ENCODE measurements at places on chromosomes 5 and 9. TPM values are rescaled to one million over a fixed set of nuclear protein-coding genes. Genes with fewer than 3 reads are reported as not detected.

DNA sequence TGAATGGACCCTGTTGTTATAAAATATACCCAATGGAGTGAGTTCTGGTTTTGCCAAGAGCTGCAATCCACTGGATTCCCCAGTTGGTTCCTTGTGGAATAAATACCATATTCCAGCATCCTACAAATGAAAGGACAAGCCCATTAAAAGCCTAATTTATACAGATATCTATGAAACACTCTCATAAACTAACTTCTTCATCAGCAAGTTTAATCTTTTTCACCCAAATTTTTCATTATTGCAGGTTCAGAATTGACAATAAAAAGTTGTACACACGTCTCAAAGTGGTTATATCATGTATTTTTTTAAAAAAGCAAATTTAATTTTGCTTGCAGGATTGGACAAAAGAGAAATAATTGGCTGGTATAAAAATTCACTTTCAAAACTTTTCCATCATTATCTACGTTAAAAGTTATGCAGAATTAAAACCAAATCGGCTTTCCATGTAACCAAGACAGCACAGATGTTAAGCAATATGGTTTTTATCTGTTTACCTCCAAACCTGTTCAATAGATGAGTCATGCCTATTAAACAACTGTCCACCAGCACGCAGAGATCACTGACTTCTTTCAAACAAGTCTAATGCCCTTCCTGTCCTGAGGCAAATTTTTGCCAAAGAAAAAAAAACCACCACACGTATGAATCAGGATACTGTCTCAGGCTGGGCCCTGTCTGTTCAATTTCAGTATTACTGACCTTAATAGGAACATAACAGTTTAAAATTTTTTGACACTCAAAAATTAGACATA lies 42.5 kb downstream of the CEMIP2 start:
- DNase-seq, result peak; percentile 92

GRCh38 chr5:179410291-179411160 lies 65.3 kb upstream of the ADAMTS2 start:
- no peak for DNase-seq

DNA sequence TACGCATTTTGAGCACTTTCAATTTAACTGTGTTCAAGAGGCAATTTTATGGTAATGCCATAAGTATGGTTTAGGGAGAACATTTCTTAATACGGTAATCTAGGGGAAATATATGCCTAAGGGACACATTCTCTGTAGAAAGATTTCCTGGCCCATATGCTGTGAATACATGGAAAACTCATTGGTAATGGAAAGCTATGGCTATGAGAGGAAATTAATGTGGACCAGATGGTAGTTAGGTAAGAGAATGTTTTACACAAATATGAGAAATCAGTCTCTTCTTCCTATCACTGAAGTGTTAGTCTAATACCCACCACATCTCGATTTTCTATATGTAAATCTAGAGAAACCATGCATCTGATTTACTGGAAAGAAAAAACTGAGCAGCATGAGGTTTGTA lies 105.0 kb downstream of the SEMA6A start:
- DNase-seq, result no peak

Gene SHISAL2B
- not detected for total RNA-seq

DNA sequence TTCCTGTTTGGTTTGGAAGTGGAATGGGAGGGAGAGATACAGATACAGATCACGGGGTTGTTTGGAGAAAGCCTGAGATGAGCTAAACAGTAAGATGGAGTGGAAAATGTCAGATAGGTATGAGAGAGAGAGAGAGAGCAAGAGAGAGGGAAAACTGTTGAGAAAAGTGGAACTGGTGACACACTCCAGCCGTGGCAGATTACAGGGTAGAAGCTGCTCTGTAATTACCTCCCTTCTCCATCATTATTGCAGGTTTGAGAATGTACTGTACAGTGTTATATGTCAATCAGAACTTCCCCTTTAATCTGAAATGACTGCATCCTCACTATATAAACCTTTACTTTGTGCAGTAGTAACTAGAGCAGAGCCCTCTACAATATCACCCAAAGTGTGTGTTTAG lies 74.5 kb upstream of the WWC1 start:
- no peak for DNase-seq

DNA sequence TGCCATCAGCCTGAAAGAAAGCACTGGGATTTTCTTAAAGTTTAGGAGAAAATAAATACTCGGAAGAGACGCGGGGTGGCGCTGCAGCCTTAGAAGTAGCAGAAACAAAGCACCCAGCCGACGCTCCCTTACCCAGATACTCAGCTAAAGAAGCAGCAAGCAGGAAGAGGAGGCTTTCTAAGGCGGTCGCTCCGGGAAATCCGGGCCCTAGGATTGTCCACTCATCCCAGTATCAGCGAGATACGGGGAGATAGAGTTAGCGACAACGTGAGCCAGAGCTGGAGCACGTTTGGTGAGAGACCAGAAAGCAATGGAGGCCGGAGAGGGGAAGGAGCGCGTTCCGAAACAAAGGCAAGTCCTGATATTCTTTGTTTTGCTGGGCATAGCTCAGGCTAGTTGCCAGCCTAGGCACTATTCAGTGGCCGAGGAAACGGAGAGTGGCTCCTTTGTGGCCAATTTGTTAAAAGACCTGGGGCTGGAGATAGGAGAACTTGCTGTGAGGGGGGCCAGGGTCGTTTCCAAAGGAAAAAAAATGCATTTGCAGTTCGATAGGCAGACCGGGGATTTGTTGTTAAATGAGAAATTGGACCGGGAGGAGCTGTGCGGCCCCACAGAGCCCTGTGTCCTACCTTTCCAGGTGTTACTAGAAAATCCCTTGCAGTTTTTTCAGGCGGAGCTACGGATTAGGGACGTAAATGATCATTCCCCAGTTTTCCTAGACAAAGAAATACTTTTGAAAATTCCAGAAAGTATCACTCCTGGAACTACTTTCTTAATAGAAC lies at the start of gene PCDHB2:
Gene PCDHB2 (plus strand): TSS at position 135 of the 782 bp plus-strand sequence. CDS start 176 bp downstream, at position 311.
- peak; percentile 81 for DNase-seq

- DNase-seq, result no peak
These were observed 2.5 kb downstream of the ABCA2 start for GRCh38 chr9:137025517-137025966.

DNA sequence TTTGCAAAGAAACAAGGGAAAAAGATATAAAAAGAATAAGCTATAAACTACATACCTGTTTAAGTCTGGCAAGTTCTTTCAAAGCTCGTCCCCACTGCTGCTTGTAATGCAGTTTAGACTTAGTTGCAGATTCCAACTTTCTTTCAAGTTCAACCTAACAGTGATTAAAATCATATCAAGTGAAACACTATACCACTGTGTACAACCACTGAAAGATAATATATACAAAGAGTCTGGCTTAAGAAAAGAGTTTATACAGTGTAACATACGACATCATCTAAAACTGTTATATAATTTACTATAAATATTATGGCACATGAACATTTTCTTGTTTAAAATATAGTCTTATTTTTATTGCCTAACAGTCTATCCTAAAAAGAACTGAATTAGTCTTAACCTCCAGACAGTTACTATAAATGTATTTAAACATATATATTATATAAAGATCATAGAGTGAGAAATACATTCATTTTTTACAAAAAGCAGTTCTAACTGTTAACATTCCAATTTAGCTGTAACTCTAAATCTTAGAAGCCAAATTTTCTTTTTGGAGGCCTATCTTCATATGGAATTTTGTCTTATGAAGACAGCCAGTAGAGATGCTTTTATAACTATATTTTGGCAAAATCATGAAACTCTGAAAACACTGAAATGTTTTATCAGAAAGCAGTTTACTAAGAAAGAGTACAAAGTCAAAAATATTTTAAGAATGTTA lies 58.6 kb downstream of the CEP120 start:
- no peak for DNase-seq

Gene ADRA1B
- 0.29 TPM for total RNA-seq

GRCh38 chr5:40603378-40603777 lies 76.3 kb upstream of the PTGER4 start:
- no peak for DNase-seq

DNA sequence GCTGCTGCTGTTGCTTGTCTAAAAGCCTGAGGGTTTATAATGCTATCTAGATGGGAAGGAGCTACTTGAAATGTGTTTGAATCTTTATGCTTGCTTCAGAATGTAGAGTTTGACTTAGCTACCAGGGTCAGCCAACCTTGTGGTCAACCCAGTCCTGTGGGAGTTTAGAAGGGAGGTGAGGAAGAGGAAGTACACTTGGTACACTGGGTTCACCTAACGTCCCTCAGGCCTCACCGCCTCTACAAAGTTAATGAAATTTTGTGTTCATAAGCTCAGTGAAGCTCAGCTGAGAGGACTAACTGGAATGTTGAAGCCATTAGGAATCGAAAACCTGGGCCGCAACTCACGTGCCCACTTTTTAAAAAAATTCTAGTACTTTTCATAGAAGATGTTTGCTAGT lies 10.7 kb downstream of the IQGAP2 start:
- no peak for DNase-seq

GRCh38 chr9:84924266-84924665 lies 254.7 kb downstream of the NTRK2 start:
- DNase-seq, result no peak

DNA sequence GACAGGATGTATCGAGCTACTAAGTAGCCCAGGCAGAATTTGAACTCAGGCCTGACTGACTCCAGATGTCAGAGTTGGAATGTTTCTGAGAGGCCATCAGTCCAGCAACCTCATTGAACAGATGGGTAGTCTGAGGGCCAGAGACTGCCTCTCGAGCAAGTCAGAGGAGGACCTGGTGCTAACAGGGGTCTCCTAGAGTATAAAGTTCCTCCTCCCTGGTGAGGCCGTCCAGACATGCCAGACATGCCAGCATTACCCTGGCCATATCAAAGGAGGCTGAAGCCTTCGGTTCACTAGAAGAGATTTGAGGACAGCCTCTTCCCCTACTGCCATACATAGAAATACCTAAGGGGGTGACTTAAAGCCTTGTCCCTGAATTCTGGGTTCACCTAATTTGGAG lies 81.2 kb downstream of the ZNF618 start:
- DNase-seq, result no peak

DNA sequence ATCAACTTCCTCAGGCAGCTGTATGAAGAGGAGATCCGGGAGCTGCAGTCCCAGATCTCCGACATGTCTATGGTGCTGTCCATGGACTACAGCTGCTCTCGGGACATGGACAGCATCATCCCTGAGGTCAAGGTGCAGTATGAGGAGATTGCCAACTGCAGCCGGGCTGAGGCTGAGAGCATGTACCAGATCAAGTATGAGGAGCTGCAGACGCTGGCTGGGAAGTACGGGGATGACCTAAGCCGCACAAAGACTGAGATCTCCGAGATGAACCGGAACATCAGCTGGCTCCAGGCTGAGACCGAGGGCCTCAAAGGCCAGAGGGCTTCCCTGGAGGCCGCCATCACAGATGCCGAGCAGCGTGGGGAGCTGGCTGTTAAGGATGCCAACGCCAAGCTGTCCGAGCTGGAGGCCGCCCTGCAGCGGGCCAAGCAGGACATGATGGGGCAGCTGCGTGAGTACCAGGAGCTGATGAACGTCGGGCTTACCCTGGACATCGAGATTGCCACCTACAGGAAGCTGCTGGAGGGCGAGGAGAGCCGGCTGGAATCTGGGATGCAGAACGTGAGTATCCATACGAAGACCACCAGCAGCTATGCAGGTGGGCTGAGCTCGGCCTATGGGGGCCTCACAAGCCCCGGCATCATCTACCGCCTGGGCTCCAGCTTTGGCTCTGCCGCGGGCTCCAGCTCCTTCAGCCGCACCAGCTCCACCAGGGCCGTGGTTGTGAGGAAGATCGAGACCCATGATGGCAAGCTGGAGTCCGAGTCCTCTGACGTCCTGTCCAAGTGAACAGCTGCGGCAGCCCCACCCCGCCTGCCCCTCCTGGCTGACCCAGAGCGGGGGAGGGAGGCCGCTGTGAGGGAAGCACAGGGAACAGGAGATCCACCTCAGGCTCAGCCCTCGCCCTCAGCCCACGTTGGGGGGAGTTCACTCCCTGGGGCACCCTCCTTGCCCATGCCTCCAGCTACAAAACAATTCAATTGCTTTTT lies 84.0 kb downstream of the SEC61B start:
- no peak for DNase-seq

Gene SMIM33
- total RNA-seq, result not detected

DNA sequence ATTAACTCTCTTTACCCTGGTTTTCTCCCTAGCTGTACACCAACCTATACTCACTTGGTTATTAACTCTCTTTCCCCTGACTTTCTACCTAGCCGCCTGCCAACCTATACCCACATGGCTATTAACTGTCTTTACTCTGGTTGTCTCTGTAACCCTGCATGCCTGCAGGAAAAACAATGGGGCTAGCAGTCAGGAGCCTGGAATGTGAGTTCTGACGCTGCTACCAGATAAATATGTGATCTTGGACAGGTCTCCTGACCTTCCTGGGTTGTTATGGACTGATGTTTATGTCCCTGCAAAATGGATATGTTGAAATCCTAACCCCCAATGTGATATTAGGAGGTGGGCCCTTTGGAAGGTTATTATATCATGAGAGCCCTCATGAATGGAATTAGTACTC lies 119.2 kb downstream of the SMARCA2 start:
- no peak for DNase-seq

Gene PCDHGA1
- 0.06 TPM for total RNA-seq

Gene HTR4
- total RNA-seq, result not detected

- peak; percentile 53 for DNase-seq
These were observed 40.3 kb downstream of the NUP188 start for GRCh38 chr9:128987805-128988204.

DNA sequence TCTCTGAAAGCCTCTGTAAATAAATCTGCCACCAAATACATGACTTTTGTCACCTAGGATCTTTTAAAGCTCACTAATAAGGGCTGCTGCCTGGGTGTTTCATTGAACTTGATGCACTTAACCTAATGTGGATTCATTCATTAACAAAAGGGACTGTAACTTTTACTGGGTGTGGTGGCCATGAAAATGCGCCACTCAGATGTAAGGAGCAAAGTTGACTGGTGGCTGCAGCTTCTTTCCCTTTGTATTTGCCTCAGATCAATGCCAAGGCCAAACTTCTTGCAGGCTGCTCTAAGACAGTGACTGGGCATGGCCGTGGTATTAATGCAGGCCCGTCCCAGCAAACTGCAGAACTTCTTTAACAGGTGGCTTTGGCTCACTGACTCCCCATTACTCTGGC lies 22.9 kb downstream of the FAM240B start:
- DNase-seq, result no peak

DNA sequence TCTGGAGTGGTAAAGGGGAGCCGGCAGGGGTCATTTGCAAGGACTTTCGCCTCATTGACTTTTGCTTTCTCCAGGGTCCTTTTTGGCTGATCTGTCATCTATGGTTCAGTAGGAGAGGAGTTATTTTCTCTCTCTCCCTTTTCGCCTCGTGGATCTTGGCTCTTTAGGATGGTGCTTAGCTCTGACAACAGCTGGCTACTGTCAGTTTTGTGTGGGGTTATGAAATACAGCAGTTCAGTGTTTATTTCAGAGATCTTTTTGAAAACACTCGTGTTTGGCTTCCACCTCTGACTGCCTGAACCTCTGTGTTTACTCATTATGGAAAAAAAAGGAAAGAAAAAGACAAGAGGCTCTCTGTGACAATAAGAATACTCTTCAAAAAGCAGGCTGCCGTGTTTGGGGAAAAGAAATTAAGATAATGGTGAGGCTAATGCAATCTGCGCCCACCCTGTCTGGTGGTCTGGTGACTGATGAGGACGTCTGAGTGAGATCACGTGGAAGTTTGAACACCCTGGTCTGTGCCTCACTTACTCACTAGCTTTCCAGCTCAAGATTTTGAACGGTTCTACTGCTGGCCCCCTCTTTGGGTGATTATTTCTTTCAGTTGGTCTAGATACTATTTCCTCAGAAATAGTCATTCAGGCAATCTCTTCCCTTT lies 567.7 kb downstream of the CAAP1 start:
- DNase-seq, result no peak

GRCh38 chr5:881551-881935 lies 11.1 kb downstream of the BRD9 start:
- no peak for DNase-seq
